NCI-H510A treated with DMSO at 0.1 percent for 48 hours (cell line): ENCODE measurements at places on chromosomes 2 and 18.
A peak's percentile ranks its signal among the peaks of the same experiment; 100 is the strongest.

DNA sequence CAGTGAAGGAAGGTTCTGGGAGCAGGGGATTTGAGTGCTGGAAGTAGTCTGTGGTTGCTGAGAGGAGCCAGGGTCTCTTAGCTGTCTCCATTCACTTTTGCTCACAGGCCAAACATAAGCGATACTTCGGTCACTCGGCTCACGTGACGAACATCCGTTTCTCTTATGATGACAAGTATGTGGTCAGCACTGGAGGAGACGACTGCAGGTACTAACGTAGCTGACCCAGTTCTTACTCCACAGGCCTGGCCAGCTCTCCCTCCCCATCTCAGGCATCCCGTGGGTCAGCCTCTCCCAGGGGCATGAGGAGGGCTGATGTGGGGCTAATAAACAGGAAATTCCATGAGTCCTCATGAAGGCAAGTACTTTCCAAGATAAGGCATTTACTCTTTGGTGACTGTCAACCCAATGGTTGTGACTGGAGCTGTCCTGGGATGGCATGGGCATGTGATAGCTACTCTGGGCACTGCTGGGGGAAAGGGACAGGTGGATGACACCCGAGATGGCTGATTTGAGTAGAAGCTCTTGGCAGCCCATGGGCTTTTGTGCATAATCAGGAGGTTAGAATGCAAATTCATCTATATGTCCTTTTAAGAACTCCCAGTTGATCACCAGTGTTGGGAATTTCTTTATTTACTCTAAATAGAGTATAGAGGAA lies 81.6 kb downstream of the RTN4 start:
- no peak for DNase-seq

- no peak for DNase-seq
Measured at GRCh38 chr2:208648368-208648767, 241.8 kb downstream of the PTH2R start.

DNA sequence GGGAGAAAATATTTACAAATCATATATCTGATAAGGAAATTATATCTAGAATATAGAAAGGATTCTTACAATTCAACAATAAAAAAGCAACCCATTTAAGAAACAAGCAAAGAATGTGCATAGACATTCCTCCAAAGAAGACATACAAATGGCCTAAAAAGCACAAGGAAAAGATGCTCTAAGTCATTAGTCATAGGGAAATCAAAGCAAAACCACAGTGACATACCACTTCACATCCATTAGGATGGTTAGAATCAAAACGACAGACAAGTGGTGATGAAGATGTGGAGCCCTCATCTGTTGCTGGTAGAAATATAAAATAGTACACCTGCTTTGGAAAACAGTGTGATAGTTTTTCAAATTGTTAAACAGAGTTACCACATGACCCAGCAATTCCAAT lies 48.2 kb downstream of the MAPRE2 start:
- no peak for DNase-seq

DNA sequence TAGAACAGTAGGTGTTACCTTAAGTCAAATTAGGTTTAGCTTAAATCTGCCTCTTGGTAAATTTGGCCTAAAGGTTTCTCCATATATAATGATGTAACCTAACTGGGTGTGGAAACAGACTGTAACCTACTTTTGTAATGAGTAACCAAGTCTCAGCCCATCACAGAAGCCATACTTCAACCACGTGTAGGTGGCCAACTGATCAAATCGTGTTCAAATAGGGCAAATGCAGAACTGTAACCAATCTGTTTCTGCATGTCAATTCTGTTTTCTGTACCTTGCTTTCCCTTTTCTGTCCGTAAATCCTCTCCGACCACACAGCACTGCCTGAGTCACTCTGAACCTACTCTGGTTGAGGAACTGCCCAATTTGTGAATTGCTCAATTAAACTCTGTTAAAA lies 34.0 kb upstream of the PLA2R1 start:
- DNase-seq = no peak

- DNase-seq = peak; percentile 37
Measured at GRCh38 chr2:121771976-121772742, 16.7 kb downstream of the TSN start.

- DNase-seq = no peak
Measured at GRCh38 chr18:9055185-9055584, 47.3 kb upstream of the NDUFV2 start.

GRCh38 chr2:96176661-96177060 lies 31.4 kb upstream of the DUSP2 start:
- no peak for DNase-seq

DNA sequence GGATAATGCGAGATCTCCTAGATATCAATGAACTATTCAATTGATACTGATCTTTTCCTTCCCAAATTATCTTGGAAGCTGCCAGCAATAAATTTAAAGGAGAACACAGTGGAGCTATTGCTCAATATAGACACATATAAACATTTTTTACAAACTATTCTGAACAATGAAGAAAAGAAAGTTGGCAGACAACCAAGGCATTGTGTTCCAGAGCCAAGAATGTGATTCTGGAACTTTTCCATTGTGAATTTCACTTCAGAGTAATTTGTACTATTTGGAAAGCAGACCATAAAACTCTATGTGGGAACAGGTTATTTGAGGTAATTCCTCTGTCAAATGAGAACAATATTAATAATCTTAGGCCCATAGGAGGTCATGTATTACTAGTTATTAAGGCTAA lies 588.2 kb downstream of the IRS1 start:
- DNase-seq = no peak

DNA sequence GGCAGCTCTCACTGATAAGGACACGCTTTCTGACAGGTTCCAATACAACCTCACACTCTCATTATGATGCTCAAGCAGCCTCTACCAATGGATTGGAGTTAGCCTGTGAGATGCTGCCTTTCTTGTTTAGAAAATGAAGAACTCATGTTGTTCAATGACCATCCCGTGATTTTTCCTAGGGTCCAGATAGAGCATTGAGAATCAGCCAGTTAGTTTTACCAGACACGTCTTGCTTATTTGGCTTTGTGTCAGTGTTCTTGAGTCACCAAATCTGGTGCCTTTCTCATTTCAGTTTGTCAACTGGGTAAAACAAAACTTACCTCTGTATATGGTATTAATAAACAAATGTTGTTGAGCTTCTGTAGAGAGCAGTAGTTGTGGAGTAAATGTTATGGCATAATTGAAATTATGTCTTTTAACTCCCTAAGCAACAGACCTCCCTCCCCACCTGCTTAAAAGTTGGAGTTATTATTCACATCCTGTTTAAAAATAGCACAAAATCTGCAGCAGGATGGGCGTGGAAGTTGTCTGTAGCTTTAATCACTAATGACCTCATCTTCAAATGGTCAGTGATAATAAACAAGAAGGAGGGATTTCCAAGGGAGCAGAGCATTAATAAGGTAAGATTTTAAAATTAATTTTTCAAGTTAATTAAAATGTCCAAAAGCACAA lies 167.3 kb downstream of the HRH4 start:
- DNase-seq = no peak

- DNase-seq = no peak
Measured at GRCh38 chr2:85235281-85235680, 92.5 kb downstream of the TGOLN2 start.

- DNase-seq = no peak
Measured at GRCh38 chr2:139296672-139297209, 516.6 kb upstream of the NXPH2 start.

DNA sequence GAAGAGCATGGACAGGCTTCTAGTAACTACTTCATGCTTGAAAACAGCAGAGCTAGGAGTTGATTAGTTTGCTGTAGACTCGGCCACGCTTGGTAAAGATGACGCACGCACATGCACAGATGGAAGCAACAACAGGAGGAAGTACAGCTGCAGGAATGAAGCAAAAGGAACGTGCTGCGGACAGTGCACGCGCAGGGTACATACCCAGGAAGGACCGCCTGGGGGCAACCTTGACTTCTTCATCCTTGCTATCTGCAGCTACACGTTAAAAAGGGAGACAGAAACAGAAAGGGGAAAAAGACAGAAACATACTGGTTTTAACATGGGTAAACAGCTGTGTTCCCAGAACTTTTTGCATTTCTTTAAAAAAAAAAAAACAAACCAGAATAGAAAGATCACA lies 17.7 kb downstream of the SLC66A2 start:
- DNase-seq = no peak

GRCh38 chr2:147232225-147232669 lies 612.6 kb upstream of the ACVR2A start:
- peak; percentile 65 for DNase-seq

DNA sequence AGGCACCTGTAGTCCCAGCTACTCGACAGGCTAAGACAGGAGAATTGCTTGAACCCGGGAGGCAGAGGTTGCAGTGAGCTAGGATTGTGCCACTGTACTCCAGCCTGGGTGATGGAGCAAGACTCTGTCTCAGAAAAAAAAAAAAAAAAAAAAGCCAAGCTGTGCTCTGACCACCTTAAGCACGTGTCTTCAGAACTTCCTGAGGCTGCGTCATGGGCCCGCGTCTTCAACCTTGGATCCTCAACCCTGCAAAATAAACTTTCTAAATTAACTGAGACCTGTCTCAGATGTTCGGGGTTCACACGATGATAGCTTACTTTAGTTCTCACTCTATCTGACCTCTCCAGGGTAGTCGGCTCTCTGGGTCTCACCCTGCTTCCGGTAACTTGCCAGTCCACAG lies 65.8 kb upstream of the CABLES1 start:
- DNase-seq = no peak

DNA sequence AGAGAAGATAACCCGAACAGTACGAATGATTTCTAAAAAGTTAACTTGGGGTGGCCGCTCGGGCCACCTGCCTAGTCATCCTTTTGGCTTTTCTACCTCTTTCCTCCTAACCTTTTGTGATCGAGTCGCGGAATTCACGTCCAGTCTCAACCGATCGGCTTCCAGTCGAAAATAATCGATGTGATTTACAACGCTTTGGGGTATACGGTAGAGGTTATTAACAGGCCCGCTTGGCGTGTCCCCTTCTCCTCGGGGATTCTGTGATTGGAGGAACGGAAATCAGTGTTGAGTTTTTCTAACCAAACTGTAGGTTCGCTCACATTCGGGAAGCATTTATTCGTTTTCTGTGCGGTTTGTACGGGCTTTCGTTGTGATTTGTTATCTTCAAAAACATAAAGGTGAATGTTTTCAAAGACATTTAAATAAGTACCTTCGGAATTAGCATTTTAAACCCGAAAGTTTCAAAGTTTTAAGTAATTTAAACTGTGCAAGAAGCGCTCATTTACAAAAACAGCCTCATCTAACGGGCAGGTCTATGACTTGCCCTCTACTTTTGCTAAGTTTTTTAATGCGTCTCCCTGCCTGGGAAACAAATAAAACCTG lies 588 bp upstream of the FOXI3 start:
- DNase-seq = peak; percentile 45

DNA sequence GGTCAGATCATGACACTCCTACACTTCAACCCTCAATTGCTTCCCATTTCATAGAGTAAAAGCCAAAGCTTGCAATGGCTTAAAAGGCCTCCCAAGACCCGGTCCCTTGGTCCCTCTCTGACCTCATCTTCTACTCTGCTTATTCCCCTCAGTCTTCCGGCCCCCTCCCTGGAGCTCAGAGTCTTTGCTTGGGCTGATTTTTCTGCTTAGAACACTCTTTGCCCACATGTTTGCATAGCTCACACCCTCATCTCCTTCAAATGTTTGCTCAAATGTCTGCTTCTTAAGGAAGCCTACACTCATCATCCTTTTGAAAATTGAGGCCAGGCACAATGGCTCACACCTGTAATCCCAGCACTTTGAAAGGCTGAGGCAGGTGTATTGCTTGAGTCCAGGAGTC lies 65.6 kb upstream of the CAPN13 start:
- peak; percentile 63 for DNase-seq

DNA sequence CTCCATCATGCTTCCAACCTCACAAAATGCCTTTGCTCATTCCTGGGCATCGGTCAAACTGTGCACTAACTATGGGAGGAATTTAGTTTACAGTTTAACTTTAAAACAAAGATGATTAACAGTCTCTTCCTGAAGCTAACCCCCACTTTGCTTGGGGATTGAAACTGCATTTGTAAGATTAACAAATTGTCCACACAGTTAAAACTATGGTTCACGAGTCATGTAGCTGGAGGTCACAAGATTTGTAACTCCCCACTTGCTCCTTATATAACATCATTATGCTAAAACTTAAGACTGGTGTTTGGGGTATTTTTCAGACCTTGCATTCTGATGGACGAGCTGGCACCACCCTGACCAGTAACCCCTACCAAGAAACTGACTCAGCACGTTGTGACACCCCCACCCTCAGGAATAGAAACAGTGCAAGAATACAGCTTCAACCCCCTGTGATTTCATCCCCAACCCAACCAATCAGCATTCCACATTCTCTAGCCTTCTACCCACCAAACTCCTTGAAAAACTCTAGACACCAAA lies 252.3 kb downstream of the MBD5 start:
- no peak for DNase-seq

DNA sequence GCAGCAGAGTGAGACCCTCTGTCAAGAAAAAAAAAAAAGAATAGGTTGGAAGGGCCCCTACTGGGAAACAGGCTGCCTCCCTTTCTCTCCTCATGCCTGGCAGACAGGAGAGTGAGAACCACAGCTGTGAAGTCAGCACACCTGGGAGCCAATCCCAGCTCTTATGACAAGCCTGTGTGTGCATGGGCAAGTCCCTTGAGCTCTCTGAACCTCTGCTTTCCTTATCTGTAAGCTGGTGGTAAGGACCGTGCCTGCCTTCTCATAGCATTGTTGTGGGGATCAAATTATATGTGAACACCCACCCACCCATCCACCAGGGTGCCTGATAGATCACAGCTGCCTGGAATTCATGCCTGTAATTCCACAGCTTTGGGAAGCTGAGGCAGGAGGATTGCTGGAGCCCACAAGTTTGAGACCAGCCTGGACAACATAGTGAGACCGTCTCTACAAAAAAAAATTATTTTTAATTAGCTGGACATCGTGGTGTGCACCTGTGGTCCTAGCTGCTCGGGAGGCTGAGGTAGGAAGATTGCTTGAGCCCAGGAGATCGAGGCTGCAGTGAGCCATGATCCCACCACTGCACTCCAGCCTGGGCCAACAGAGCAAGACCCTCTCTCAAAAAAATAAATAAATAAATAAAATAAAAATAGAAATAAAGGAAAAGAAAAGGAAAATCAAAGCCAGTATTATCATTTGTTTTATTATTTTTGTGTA lies 66.9 kb upstream of the MCFD2 start:
- DNase-seq = no peak

DNA sequence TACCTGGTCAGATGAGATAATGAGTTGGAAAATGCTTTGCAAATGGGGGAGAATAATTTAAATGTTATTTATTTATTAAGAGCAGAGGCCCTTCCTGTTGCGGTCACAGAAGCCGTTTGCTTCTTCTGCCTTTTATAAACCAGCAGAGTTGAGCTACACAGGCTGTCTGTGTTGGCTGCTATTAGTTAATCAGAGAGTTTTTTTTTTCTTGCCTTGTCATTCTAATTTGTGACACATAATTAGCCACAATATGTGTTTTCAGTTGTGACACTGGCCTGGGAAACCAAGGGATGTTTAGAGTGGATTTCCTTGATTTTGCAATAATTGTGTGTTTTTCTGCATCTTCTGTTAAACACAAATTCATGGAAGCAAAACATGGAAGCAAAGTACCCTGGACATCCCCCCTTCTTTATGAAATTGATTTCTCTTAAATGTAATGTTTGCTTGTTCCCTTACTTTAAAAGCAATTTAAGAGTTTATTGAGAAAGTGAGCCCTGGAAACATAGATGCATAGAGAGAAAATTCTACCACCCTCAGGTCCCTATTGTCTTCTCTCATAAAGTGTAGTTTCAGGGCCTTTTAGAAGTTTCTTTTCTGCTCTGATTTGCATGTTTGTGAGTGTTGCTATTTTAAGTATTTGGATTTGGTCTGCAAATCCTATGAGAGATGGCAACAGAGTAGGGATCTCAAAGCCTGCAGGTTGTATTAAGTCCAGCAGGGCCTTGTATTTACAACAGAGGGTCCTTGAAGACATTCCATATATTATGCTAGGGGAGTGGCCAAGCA lies 22.8 kb upstream of the IL37 start:
- DNase-seq = no peak

- DNase-seq = no peak
Measured at GRCh38 chr18:44629406-44629805, 51.3 kb upstream of the SETBP1 start.
